ENCODE measurements at places on chromosomes 6 and 20. TPM values are rescaled to one million over a fixed set of nuclear protein-coding genes. Genes with fewer than 3 reads are reported as not detected.
A peak's percentile ranks its signal among the peaks of the same experiment; 100 is the strongest.

DNA sequence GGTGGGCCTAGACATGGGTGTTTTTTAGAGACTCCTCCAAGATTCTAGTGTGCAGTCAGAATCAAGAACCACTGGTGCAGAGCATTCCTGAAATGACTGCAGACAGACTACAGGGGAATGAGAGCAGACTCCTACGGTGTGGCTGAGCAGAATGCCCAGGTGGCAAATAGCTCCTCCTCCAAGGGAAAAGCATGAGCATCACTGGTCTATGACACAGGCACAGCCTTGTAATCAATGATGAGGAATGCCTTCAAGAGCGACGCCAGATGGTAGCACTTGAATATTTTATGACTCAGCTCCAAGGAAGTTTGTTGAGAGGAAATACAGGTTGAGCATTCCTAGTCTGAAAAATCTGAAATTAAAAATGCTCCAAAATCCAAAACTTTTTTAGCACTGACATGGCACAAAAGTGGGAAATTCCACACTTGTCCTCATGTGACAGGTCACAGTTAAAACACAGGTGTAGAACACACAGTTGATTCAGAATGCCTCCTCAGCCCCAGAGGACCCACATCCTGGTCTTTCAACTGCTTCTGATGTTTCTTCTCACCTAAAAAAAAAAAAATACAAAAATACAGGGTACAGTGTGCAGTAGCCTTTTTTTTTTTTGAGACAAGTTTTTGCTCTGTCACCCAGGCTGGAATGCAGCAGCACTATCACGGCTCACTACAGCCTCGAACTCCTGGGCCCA, 10.6 kb upstream of the FAM8A1 start:
- DNase-seq = no peak

DNA sequence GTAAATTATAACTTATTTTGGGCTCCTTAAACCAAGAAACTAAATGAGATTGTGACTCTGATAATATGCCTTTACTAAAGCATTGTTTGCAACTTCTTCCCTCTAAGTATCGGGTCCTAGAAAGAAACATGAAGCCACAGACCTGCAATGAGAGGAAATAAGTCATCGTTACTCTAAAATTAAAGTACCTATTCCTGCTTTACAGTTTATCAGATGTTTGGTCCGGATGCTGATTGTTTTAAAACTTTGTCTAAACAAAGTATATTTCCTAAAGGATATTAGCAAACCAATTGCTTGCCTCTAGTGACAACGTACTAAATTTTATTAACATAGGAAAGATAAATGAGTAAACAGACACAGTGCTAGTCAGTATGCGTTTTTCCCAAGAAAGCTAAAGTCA, 216.8 kb downstream of the GJA1 start:
- DNase-seq = no peak

- peak; percentile 13 for DNase-seq
Measured at GRCh38 chr6:17986656-17987446, 584 bp downstream of the KIF13A start.

GRCh38 chr6:167963589-167964057, 33.8 kb upstream of the KIF25 start:
- DNase-seq = no peak

GRCh38 chr20:17636523-17637412, 45.3 kb downstream of the RRBP1 start:
- DNase-seq = no peak

- DNase-seq = no peak
Measured at GRCh38 chr20:37885593-37886503, 17.1 kb upstream of the VSTM2L start.

DNA sequence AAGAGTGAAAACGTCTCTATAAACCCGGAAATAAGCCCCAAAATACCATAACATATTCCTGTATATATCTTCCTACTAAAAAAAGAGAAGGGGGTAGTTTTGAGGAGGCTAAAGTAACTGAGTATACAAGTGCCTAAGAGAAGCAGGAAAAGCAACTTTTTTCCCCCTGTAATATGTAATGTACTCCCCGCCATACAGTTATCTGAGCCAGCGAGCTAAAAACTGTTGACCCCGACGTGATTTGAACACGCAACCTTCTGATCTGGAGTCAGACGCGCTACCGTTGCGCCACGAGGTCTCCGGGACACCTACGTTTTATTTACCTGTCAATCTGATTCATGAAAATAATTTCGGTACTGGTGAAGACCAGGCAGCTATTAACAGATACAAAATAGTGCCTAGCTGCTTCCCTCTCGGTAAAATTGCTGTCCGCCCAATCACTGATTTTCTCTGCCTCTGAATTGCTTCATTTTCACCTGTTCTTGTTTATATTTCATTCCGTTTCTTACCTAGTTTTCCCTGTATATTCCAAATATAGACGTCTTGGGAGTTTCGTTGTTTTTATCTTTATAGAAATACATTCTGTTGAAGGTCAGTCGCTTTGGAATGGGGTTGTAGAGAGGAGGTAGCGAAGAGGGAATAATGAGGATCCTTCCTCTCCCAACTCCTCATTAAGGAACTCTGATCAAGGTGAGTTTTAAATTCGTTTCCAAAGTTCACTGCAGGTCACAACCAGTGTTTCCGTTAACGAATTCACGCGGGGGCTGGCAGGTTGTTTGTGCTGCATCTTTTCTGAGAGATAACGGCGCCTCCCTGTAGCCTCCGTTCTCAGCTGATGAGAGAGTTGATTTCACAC, 33.6 kb upstream of the BTN3A2 start:
- peak; percentile 73 for DNase-seq

GRCh38 chr20:46721476-46721875, 12.0 kb downstream of the SLC2A10 start:
- no peak for DNase-seq

DNA sequence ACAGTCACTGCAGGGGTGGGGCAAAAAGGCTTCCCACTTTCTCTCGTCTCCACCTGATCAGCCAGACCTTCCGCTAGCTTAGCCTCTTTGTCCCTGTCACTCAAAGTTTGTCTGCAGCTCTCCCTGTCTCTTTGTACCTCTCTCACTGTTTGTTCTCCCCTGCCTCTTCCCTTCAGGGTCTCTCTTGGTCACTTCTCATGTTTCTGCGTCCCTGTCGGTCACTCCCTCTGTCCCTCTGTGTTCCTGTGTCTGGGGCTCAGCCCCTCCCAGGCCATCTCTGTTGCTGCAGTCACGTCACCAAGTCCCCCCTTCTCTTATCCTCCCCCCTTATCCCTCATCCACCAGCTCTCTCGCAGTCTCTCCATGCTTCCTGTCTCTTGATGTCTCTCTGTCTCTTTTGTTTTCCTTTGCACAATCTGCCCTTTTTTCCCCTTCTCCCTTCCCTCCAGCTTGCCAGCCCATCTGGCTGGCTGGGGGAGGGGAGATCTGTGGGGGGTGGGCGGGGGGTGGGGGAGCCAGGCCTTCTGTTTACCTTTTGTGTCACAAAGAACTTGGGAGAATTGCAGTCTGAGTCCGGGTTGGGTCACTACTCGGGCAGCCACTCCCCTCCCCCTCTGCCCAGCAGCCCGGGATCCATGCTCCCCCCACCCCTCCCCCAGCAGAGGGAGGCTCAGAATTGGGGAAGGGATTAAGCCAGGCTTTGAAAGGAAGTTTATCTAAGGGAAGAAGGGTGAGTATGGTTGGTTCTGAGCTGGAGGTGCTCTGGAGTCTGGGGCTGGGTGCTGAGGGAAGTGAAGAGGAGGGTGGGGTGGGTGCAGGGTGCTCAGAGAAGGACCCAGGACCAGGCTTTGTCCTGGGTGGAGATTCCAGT, 32.3 kb downstream of the FOXP4 start:
- no peak for DNase-seq

- DNase-seq = no peak
Measured at GRCh38 chr6:57063847-57064246, 17.4 kb downstream of the KIAA1586 start.

DNA sequence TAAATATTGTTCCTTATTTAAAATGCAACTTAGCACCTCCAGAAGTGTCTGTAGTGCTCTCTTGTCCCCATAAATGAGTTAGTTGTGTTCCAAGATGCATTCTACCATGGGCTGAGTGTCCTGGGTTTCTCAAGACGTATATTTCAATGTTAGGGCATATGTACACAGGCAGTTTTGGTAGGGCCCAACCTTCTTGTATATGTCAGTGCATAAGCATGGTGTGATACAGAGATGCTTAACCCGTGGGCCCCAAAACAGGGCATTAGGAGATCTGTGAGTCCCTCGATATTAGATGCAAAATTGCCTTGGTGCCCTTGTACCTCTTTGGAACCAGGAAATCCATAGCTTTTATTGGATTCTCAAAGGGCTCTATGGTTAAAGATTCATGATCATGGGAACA, 91.5 kb upstream of the HIVEP1 start:
- DNase-seq = no peak

DNA sequence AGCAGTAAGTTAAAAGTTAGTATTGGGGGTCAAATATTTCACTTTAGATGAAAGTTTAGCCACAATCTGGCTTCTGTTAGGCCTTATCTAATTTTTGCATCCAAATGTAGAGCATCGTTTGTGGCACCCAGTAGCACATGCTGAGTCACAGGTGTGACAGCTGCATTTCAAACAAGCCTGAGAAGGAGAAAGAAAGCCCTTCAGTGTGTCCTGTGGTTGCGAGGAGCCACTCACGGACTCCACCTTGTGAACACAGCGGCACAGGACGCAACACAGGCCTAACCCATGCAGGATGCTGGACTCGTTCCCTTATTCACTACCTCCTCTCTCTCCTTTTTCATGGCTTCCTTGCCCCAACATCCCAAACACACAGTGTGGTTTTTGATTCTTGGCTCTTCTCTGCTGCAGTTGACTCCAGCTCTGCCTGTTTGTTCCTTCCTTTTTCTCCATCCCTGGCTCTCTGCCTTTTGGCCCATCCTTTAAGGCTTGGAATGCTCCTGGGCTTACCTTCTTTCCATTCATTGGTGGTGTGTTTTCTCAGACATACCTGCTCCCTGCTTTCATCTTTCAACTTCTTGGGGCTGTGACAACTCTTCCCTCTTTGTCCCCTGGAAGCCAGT, 124.2 kb downstream of the SLC16A10 start:
- DNase-seq = no peak

GRCh38 chr20:43554369-43554768, 4.5 kb upstream of the SGK2 start:
- no peak for DNase-seq

- DNase-seq = no peak
Measured at GRCh38 chr6:148524976-148525375, 182.3 kb downstream of the SASH1 start.

DNA sequence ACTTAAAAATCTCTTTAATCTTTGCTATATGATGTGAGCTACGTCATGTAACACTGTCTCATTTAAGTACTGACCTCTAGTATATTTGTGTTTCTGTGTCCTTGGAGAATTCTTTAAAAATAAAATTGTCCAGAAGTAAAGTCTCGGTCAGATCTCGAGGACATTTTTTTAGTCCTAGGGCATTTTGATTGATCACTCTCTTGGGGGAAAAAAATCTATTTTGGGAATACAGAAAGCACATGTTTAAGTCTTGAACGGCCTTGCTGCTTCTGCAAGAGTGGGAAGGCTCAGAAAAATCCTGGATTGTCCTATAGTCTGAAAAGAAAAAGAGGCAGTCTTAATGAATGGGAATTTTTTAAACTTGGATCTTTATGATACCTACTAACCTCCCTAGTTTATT, 234.3 kb downstream of the UTRN start:
- DNase-seq = no peak

DNA sequence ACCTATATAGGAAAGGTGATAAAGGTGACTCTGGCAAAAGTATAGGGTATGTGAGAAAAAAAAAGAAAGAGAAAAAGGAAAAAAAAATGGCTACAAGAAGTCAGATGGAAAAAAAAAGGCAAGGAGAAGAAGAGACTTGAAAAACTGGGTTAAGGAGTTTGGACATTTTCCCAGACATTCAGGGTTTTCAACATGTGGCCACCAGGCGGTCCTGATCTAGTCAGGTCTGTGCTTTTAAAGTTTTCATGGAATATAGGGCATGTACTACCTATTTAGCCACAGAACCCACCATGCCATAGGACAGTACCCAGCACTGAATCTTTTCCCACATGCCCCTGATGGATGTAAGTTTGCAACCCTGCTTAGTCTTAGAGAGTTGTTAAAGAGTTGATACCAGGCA, 433.7 kb downstream of the MAFB start:
- DNase-seq = no peak

DNA sequence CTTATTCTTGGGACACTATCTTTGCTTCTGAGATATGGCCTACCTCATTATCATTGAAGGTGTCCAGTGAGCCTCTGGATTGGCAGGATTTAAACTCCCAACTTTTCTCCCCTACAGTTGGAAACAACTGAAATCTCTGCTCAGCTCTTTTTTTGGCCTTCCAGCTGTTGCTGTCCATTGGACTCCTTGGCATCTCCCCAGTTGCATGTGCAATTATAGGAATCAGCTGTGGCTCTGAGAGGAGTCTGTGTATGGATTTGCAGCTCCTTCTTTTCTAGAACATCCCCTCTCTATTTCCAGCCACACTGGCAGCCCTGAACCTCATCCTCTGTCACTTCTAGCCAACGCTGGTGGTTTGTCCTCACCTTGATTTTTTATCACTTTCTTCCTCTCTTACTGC, 21.2 kb downstream of the RAB22A start:
- DNase-seq = no peak

DNA sequence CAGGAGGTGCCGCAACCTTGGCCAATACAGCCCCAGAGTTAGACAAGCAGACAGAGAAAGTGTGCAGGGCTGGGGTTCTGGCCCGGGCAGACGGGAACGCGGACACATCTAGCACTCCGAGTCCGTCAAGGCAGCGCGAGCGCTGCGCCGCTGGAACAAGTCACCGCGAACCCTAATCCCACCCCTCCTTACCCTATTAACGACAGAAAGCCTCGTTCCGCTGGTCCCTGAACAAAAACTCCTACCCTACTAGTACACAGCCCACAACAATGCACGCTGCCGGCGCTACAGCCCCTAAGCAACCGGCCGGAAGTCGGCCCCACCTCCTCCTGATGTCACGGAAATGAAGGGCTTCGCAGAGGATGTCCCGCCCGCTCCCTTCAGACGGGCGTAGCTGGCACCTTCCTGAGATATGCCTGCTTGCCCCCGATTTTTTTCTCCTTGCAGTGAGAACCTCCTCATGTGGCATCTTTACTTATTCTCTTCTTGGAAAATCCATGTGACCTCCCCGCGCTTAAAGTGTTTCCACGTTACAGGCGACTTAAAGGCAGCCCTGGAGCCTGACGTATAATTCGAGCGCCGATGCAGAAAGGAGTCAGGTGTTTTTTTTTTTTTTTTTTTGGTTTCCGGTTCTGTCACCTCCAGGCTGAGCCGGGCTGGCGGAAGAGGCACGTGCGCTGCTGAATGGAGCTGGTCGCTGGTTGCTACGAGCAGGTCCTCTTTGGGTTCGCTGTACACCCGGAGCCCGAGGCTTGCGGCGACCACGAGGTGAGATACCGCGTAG, at the start of the genes C6orf52 and PAK1IP1:
TSS of gene C6orf52 (minus strand) at position 315 of the 784 bp plus-strand sequence. CDS start 7,066 bp downstream, outside the sequence.
TSS of gene PAK1IP1 (plus strand) at position 671 of the 784 bp plus-strand sequence. CDS start at position 685, 14 bp downstream.
- DNase-seq = peak; percentile 96

- DNase-seq = no peak
Measured at GRCh38 chr20:45266977-45267376, 12.6 kb upstream of the SLPI start.

DNA sequence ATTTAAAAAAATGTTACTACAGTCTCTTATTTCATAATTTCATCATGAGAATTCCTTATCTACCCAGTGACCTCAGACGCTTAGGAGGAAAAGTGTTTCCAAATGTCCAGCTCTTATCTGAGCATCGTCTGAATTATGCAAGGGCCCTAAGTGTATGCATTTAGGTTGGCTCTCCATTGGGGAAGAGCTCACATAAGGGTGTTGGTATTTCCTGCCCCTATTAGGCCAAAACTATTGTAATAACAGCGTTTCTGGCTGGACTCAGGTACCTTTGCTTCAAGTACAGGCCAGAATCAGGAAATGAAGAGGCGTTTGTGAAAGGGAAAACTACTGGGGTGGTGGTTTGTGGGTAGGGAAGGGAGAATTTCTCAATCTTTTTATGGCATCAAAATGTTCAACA, 40.4 kb upstream of the SGK1 start:
- DNase-seq = no peak

MICB gene
- 17.0 TPM for total RNA-seq

ISM1 gene
- 0.77 TPM for total RNA-seq

SH3BGRL2 gene
- 0.70 TPM for total RNA-seq

TAP1 gene
- total RNA-seq = 210 TPM

Data from activated CD8-positive, alpha-beta T cell treated with anti-CD3 and anti-CD28 coated beads for 36 hours (primary cell).